ENCODE measurements at places on chromosomes 7 and 10.

- DNase-seq: no peak
Observed at GRCh38 chr7:130380861-130381455, 664 bp downstream of the CPA1 start.

- no peak for DNase-seq
Observed at GRCh38 chr7:4633012-4633411, 49.1 kb upstream of the FOXK1 start.

DNA sequence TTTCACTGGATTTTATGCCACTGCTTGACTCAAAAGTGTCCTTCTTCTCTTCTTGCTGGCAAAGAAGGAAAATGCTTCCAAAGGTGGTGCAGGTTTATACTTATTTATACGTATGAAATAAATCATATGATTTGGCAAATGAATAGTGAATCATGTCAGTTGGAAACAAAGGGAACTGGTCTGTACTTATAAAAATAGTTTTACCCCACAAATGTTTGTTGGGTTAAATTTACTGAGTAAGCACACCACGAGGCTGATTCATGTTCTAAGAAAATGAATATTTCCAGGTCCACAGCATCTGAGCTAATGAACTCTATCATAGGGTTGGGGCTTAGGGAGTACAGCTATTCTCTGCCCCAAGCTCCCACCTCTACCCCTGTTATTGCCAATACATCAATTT lies 232.2 kb downstream of the TRIL start:
- DNase-seq: no peak

DNA sequence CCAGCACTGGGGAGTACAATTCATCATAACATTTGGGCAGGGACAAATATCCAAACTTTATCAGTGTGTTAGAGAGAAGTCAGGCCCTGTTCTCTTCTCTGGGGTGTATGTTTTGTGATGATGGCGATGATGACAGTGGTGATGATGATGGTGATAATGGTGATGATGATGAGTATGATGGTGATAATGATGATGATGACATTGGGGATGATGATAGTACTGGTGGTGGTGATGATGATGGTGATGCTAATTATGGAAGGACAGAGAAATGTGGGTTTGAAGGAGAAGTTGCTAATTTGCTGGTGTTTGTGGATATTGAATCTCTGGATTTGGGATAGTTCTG lies 64.0 kb downstream of the CAMK1D start:
- DNase-seq: no peak

- no peak for DNase-seq
Observed at GRCh38 chr10:94085766-94086437, 92.2 kb downstream of the PLCE1 start.

DNA sequence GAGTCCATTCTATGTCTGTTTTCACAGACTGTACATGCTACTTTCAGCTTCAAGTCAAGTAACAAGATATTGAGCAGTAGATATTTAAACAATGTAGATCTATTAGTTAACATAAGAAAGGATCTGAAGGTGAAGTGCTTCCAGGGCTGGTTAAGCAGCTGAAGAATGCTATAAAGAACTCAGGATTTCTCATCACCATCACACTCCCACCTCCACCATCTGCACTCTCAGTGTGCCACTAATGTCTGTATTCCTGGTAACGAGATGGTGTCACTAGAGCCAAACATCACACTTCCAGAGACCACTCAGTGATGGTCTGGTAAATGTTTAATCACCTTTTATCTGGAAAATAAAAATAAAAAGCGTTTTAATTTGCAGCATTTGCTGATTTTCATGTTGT lies 224.0 kb upstream of the FERD3L start:
- no peak for DNase-seq

GRCh38 chr7:83455612-83456011 lies 193.3 kb downstream of the SEMA3E start:
- no peak for DNase-seq

- DNase-seq: no peak
Observed at GRCh38 chr7:74474271-74474865, 20.7 kb downstream of the GTF2IRD1 start.

DNA sequence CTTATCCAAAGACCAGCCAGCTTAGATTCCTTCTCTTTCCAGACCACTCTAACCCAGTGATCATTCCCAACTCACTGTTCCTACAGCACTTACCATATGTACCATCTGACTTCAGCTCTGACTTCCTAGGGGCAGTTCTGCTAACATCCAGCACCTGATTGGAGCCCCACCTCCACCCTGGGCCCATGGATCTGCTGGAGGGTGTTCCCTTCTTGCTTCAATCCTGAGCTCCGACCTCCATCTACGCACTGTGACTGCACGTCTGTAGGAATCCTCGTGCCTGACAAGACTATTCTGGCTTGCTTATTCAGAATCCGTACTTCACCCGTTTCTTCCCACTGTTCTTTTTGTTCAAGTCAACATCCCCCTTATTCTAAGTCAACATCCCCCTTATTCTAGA lies 57.6 kb downstream of the HIPK2 start:
- DNase-seq: no peak

DNA sequence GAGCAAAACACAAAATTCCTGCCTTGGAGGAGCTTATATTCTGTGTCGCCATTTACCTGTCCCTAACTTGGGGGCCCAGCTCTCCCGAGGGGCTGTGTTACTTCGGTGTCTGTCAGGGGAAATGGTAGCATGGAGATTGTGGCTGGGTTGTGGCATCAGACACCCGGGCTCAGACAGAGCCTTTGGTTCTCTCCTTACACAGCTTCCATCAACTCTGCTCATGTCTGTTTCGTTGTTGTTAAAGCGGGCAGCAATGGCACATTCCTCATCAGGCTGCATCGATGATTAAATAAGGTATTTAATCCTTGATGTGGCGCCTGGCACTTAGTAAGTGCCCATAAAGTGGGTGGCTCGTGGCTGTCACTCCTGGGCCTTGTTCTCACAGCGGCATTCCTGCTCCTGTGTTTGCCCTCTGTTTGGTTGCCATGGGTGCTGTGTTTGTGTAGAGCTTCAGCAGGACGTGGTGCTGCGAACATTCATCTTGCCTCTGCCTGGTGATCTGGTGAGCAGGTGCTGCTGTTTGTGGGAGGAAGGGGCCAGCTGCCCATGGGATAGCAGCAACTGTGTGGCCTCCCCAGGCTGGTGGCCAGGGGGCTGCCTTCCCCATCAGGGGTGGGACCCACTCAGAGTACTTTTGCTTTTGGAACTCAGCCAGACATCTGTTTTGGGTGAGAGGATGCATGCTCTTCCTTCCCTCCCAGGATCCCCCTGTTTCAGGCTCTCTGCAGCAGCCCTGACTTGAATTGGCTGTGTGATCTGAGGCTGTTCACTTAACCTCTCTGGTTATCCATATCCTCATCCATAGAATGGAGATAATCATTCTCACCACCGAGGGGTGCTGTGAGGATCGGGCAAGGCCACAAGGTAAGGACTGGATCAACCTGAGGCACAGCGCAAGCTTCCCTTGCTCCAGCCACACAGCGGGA lies 207.2 kb upstream of the SVIL start:
- DNase-seq: no peak

DNA sequence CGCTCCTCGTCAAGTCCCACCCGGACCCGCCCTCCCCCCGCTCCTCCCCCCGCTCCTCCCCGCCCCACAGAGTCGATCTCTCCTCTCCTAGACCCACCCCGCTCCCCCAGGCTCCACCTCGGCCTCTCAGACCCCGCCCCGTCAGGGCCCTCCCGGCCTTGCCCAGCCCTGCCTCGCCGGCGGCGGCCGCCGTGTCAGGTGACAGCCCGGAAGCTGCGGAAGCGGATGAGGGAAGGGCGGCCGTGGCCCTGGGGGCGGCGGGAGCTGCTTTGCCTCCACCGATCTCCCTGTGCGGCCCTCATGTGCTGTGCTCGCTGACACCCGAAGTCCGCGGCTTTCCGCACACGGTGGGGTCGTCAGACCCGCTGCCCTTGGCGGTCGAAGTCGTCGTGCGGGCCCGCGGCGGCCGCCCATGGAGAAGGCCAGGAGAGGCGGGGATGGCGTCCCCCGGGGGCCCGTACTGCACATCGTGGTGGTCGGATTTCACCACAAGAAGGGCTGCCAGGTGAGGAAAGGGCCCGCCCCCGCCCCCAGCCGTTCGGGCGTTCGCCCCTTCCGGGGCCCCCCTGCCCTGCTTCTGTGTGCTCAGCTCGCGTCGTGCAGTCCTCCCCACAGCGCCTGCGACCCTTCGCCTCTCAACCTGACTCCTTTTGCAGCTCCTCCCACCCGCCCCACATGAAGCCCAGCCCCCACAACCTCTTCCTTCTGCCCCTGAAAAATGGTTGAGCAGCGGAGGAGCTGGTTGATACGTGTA lies at the start of gene AVL9:
Gene AVL9 (plus strand): TSS at position 192 of the 754 bp plus-strand sequence. CDS start 221 bp downstream, at position 413.
- DNase-seq: peak; percentile 97

DNA sequence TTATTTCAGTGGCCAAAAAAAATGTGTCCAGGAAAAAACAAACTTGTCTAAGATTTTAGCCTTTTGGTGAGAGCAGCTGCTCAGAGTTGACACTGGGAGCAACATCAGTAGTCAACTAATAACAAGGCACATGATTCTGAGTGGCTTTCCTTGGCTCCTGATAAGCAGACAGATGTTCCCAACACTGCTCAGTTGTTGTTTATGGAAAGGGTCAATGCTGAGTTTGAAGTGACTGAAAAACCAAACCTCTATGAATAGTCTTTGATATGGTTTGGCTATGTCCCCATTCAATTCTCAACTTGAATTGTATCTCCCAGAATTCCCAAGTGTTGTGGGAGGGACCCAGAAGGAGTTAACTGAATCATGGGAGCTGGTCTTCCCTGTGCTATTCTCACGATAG lies 12.3 kb downstream of the DYDC1 start:
- no peak for DNase-seq

DNA sequence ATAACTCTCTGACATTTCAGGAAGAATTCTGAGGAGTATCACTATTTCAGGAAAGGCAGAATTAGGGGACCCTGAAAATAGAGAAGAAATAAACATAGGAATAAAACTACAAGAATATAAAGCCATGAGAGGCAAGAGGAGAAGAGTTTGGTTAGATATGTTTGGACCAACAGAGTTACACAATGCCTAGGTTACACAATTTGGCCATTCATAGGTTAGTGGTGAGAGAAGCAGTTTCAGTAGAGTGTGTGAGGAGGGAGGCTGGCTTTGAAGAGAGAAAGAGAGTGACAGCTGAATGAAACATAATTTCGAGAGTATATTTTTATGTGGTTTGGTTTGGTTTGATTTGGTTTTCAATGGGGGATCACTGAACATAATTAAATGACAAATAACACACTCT lies 783.2 kb upstream of the LRRN3 start:
- no peak for DNase-seq

GRCh38 chr7:553636-554111 lies 34.0 kb upstream of the PDGFA start:
- no peak for DNase-seq

- DNase-seq: no peak
Observed at GRCh38 chr7:25515633-25516275, 287.5 kb upstream of the NPVF start.

DNA sequence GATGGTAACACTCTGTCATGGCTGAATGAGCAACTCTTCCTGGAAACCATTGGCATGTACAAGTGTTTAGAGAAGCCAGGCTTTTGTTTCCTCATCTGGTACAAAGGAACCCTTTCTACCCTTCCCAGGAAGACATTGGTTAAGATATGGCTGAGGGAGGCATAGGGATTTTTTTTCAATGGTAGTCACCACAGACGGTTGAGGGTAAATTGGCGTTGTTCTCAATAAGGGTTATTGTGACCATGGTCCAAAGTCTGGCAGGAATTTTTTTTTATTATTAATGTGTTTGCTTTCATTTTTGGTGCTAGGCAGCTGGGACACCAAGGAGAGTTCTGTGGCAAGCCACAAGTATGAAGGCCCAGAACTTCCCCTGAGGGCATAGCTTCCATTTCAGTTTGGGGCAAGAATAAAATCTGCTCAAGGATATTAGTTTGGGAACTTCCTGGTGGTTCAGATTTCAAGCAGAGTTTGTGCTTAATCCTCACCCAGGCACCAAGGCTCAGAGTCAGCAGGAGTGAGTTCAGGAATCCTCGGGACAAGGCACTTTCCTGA lies at the start of gene PLEKHS1:
Gene PLEKHS1 (plus strand): TSS at position 502 of the 552 bp plus-strand sequence. CDS start 3,596 bp downstream, outside the sequence.
- DNase-seq: no peak

- DNase-seq: no peak
Observed at GRCh38 chr10:95282107-95282506, 8.7 kb downstream of the PDLIM1 start.

GRCh38 chr7:157397731-157398691 lies 61.2 kb downstream of the DNAJB6 start:
- DNase-seq: no peak

GRCh38 chr10:80196950-80197315 lies 8.4 kb downstream of the ANXA11 start:
- DNase-seq: no peak

GRCh38 chr10:132324186-132324585 lies 7.8 kb upstream of the LRRC27 start:
- no peak for DNase-seq

GRCh38 chr7:25945608-25946007 lies 206.4 kb upstream of the NFE2L3 start:
- DNase-seq: no peak

DNA sequence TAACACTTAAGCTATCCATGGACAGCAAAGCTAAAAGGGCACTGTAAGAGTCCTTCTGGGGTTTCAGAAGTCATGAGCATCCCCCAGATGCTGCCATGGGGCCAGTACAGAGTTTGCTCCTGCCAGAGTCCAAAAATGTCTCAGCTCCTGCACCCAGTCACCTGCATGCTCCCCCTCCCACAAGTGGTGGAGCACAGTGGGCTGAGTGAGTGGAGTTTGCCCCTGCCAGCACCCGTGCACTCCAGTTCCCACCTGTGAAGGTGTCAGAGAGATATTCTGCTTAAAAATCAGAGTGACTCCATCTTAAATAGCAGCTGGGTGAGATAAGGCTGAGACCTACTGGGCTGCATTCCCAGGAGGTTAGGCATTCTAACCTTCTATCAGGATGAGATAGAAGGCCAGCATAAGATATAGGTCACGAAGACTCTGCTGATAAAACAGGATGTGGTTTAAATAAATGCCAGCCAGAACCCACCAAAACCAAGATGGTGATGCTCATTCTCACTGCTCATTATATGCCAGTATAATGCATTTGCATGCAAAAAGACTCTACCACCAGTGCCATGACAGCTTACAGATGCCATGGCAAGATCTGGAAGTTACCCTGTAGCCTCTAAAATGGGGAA lies 140.1 kb upstream of the ZNF92 start:
- DNase-seq: no peak

- DNase-seq: no peak
Observed at GRCh38 chr7:5278766-5279165, 4.0 kb upstream of the SLC29A4 start.

DNA sequence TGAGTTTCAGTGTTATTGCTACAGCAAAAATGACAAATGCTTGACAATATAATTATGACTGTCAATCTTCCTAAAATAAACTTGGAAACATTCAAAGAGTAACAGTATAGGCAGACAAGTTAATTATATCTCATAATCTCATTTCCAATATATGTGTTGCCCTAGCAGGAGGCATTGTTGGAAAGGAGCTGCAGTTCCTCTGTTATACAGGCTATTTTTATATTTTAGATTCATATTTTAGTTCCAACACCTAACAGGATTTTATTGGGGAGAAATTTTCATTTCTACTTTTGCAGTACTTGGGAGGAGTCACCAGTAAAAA lies 19.3 kb downstream of the VOPP1 start:
- DNase-seq: no peak
